Fibroblast of villous mesenchyme (primary cell): ENCODE measurements at places on chromosomes 3 and 15. TPM values are rescaled to one million over a fixed set of nuclear protein-coding genes. Genes with fewer than 3 reads are reported as not detected.

Gene MOBP
- not detected in 2 replicates for total RNA-seq

DNA sequence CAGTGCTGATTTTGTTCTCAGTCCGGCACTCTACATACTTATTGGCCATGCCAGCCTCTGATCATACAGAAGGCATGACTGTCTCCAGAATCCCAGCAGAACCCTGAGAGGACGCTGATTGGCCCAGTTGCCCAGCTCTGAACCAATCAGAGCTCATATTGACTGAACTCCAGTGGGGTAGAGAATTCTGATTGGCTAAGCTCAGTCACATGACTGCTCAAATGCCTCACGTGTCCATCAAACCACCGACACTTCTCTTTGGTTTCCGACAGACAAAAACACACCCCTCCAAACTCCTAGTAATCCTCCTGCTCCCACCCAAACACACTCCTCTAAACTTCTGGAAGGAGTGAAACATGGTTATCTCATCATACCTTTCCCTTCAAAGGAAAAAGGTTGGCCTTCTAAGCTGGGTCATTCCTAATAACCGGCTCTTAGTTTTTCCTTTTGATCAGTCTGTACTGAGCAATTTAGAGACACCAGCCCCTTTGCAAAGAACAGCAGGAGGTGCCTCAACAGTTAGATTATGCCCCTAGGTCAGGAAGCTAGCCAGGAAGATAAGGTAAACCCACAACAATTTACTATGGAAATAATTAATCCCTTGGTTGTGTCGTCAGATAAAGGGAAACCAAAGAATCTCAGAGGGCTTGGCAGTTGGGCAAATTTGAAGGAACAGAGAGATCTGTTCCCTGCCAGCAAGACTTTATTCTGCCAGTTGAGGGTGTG lies 187.8 kb downstream of the TLE3 start:
- no peak for DNase-seq

DNA sequence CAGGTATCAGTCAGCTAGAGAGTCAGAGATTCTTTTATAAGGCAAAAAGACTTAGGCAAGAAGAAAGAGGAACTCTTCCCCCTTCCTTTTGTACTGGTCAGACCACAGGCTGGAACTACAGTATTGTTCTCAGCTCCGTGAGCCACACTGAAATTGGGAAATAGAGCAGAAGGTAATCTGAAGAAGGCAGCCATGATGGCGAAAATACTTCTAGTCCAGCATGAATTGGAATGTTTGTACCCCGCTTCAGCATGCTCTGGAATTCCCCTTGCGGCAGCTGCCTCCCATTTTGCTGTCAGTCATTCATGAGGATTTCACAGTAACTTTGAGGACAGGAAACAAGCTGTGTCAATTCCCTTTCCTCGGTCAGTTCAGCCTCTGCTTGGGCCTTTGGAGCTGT lies 96.2 kb downstream of the CORO2B start:
- DNase-seq, result no peak

Gene PSTPIP1
- not detected in 2 replicates for total RNA-seq

- no peak for DNase-seq
Observed at GRCh38 chr15:70436428-70436827, 326.9 kb downstream of the UACA start.

Gene FHIT
- 1.6 and 2.2 TPM in 2 replicates for total RNA-seq

DNA sequence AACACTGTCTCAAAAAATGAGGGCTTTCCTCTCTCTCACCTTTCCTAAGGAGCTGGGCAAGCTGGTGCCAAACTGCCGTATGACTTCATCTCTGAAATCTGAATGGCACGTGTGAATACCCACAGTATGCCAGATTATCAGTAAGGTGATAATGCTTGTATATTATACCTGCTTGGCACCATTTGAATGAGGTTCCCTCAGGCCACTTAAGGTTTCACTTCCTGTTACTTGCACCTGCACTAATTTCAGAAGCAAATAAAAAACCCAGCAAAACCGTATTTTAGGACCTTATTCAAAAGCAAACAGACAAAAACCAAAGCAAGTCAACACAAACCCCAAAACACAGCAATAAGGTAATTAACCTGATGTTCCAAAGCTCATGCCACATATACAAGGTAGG lies 19.7 kb downstream of the FOXP1 start:
- no peak for DNase-seq

Gene GOLGA6B
- total RNA-seq, result not detected in 2 replicates

Gene CLEC3B
- 0.43 and 0.64 TPM in 2 replicates for total RNA-seq

GRCh38 chr15:74888716-74889115 lies 1.1 kb upstream of the MPI start:
- DNase-seq, result no peak

GRCh38 chr3:161822291-161822690 lies 325.7 kb downstream of the OTOL1 start:
- peak; percentile 1 for DNase-seq

DNA sequence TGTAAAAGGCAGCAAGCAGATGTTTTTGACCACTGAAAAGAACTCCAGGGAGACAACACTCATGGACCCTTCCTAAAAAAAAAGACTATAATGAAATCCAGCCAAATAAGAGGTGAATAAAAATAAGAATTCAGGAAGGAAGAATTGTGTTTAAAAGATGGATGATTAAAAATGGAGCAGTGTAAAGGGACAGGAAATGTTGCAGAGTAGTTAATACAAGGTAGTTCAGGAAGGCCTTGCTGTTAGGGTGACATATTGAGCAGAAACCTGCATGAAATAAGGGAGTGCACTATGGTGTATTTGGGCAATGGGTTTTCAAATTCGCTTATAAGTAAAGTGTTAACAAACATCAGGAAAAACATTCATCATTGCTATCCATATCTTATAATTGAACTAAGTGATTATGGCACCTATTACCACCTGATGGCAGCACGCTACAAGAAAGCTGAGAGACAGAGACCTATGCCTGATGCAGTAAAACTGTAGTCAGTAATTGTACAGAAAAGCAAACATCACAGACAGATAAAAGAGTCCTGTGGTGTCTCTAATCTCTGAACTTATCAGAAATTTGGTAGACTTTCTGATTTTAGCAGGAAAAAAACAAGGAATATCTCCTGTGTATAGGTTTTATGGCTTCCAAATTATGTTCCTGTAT lies 5.8 kb upstream of the DBR1 start:
- peak; percentile 43 for DNase-seq

GRCh38 chr3:17342119-17342518 lies 400.3 kb downstream of the TBC1D5 start:
- no peak for DNase-seq

DNA sequence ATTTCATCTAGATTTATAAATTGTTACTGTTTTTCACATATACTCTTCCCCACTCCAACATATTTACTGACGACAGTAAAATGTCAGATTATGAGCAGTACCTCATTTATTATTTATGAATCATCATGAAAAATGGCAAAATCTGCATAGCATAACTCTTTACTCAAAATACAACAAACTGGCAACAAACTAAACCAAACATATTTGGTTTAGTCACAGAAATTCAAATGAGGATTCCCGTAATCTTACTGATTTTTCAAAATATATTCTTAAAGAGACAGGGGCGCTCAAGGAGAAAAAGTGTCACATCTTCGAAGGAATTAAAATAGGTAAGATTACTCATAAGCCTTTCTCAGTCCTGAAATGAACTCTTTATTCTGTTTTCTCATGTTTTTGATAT lies 3.0 kb upstream of the GPR87 start:
- no peak for DNase-seq

- DNase-seq, result no peak
Observed at GRCh38 chr15:68629519-68630210, 50.9 kb downstream of the CORO2B start.

Gene ADAMTS17
- total RNA-seq, result under 0.01 and 0.32 TPM in 2 replicates

DNA sequence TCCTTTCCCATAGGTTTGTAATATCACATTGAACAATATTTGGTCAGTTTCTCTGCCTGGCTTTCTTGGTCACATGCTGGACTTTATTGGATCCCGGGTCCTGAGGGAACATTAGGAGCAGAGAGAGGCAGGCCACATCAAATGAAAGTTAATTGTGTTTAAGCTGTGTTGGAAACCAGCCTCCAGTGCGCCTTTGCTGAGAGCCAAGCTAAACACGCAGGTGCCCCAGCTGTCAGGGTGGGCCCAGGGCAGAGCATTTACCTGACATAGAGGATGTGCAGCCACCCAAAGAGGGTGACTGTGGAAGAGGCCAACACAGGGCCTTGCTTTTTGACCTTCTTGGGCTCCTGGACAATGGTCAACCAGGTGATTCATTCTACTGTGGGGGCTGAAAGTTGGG lies 149.3 kb downstream of the EBLN2 start:
- DNase-seq, result no peak

DNA sequence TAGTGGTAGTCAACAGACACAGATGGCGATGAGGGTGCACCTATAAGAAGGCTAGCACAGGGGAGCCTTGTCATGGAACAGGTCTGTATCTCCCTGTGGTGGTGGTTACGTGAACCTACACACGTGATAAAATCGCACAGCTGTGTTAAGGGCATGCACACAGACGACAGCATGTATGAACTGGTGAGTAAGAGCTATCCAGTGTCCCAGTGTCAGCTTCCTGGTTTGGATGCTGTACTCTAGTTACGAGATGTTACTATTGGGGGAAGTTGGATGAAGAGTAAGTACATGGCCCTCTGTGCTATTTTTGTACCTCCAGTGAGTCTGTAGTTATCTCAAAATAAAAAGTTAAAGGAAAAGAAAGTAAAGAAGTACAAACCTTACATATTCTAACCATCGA lies 38.2 kb downstream of the MTMR10 start:
- no peak for DNase-seq

Gene C3orf80
- total RNA-seq, result 0.86 and 3.2 TPM in 2 replicates

- no peak for DNase-seq
Observed at GRCh38 chr3:121223116-121223515, 315.1 kb downstream of the STXBP5L start.

Gene TMCO5A
- total RNA-seq, result not detected in 2 replicates

DNA sequence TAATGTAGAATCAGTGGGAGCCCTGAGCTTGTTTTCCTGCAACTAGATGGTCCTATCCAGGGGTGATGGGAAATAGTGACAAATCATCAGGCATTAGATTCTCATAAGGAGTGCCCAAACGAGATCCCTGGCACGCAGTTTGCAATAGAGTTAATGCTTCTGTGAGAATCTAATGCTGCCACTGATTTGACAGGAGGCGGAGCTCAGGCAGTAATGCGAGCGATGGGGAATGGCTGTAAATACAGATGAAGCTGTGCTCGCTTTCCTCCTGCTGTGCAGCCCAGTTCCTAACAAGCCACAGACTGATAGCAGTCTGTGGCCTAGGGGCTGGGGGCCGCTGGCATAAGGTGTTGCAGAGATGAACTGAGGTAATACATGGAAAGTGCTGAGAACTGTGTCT lies 28.3 kb upstream of the TMEM42 start:
- no peak for DNase-seq

DNA sequence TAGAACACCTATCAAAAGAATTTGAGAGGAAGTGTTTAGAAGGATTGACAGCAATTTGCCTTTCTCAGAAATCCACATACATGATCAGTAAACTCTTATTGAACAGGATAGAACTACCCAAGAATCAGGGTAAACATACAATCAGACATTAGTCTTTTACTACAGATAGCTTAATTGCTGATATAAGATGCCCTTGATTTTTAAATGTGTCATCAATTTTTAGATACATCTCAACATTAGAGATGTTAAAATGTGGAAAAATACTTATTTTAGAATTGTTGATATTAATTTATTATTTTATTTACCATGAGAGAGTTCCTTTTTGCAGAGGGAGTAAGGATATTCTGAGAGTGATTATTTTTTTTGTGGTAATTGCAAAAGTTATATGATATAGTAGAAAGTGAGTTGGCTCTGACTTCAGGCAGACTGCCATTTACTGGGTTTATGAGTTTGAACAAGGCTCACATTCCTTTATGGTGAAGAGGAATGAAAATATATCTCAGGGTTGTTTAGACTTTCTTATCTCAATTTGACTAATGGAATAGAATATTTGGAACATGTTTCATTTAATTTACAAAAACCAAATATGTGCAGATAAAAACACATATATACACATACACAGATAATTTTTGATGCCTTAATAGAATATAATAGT lies 302.8 kb upstream of the GOLIM4 start:
- DNase-seq, result peak; percentile 37

DNA sequence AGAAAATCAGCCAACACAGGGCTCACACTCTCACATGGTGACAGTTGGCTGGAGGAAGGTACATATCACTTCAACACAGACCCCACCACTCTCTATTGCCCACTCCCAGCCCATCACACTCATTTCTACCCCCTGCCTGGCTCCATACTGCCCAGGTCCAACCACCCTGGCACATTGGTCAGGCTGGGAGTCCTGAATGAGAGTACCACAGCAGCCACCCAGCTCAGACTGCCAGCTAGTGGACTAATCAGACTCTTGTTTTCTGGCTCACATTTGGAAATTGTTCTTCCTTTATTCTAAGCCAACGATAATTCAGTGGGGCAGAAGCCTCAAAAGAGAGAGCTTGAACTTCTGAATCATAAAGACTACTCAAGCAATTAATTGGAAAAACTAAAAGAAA lies 20.0 kb downstream of the MRPL46 start:
- no peak for DNase-seq

Gene TJP1
- 79.2 and 103 TPM in 2 replicates for total RNA-seq

DNA sequence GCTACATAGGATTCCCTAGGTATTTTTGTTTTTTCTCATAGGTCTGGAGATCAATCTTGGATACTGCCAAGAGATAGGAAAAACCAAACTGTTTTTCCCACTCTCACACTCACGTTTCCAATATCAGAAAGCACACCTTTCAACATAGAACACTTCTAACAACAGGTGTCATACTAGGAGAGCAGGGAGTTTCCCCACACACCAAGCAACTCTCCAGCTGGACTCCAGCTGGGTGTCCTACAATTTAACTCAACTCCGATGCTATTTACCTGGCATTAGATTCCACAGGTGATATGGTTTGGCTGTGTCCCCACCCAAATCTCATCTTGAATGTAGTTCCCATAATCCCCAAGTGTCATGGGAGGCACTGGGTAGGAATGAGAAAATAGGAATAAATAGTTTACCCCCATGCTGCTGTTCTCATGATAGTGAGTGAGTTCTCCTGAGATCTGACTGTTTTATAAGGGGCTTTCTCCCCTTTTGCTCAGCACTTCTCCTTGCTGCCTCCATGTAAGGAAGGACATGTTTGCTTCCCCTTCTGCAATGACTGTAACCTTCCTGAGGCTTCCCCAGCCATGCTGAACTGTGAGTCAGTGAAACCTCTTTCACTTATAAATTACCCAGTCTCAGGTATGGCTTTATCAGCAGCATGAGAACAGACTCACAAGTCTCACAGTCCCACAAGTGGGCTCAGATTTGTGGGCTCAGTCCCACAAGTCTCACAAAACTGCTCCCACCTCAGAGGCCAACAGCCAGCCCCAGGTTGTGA lies 354.5 kb upstream of the THBS1 start:
- DNase-seq, result no peak

Gene CYP11A1
- total RNA-seq, result 0.64 and 0.86 TPM in 2 replicates

- no peak for DNase-seq
Observed at GRCh38 chr3:46416125-46416810, 9.2 kb downstream of the CCRL2 start.

Gene NCK1
- total RNA-seq, result 47.0 and 66.1 TPM in 2 replicates

Gene MESP2
- 0.32 and 0.43 TPM in 2 replicates for total RNA-seq

DNA sequence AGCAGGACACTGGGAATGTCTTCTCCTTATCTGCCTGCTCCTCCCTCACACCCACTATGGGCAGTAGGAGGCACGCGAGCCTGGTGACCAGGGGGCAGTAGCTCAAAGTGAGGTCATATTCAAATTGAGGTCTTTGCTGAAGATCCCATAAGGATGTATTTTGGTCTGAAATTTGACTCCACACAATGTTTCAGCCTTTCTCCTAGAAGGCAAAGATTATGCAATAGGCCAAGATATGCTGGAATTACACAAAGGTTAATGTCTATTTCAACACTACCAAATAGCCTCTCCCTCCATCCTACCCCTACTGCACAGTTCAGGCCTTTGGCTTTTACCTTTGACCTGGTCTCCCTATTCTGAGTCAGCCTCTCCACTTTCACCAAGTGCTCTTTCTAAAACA lies 203.0 kb downstream of the TIGIT start:
- peak; percentile 90 for DNase-seq
